ENCODE measurements at places on chromosomes 13 and 19. TPM values are rescaled to one million over a fixed set of nuclear protein-coding genes. Genes with fewer than 3 reads are reported as not detected.

The POGLUT2 gene
- 8.1 TPM for total RNA-seq

- H3K27ac ChIP-seq, result no peak overlapping the region
- H3K36me3 ChIP-seq, result peaks cover 23% of the 10 kb centered on the region
- no peak overlapping the region for H3K4me3 ChIP-seq
- H3K4me1 ChIP-seq, result peaks cover 28% of the 10 kb centered on the region
- H3K27me3 ChIP-seq, result peaks cover 6% of the 10 kb centered on the region
These were observed 2.5 kb downstream of the DOHH start for GRCh38 chr19:3497757-3498520.

The HNRNPUL1 gene
- 259 TPM for total RNA-seq

The HSPH1 gene
- total RNA-seq, result 267 TPM

The ZNF570 gene
- 4.8 TPM for total RNA-seq

DNA sequence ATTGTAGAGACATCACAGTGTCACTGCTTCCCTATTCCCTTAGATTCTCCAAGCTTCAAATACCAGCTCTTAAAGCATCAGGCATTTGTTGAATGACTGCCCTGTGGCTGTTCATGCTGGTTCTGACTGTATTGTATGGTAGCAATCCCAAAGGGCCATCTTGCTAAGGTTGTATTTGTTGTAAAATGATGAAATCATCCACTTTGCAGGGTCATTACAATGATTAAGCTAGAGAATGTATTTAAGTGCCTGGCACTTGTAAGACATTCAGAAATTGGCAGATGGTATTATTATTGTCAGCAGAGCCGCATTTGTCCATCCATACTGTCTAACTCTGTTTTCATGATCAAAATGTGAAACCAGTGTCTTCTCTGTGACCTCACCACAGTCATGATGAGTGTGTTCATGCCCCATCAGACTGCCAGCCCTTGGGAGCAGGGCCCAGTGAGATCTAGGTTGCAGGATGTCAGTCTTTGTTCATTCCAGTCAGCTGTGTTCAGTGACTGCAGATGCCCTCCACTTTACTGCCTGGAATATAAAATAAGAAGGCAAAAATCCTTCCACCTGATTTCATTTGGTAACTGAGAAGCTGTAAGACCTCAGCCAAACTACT, 86.1 kb downstream of the DHRS12 start:
- H3K27ac ChIP-seq, result no peak overlapping the region
- DNase-seq, result no peak
- no peak overlapping the region for H3K4me3 ChIP-seq

- DNase-seq, result no peak
- H3K27ac ChIP-seq, result no peak overlapping the region
- peaks cover 47% of the 10 kb centered on the region for H3K27me3 ChIP-seq
- H3K4me3 ChIP-seq, result peak overlapping the region; percentile 60
These were observed 3.4 kb downstream of the PALM3 start for GRCh38 chr19:14058182-14059092.

- peaks cover 21% of the 10 kb centered on the region for H3K4me1 ChIP-seq
- H3K36me3 ChIP-seq, result no peaks in the 10 kb centered on the region
- H3K4me3 ChIP-seq, result no peak overlapping the region
- DNase-seq, result peak; percentile 40
- peaks cover 3% of the 10 kb centered on the region for H3K27me3 ChIP-seq
These were observed 11.2 kb upstream of the ARHGEF18 start for GRCh38 chr19:7337380-7338194.

GRCh38 chr13:41241626-41242025, 21.8 kb downstream of the MTRF1 start:
- H3K36me3 ChIP-seq, result peaks cover 26% of the 10 kb centered on the region
- H3K4me3 ChIP-seq, result no peak overlapping the region
- no peaks in the 10 kb centered on the region for H3K27me3 ChIP-seq
- no peaks in the 10 kb centered on the region for H3K4me1 ChIP-seq
- H3K27ac ChIP-seq, result no peak overlapping the region

DNA sequence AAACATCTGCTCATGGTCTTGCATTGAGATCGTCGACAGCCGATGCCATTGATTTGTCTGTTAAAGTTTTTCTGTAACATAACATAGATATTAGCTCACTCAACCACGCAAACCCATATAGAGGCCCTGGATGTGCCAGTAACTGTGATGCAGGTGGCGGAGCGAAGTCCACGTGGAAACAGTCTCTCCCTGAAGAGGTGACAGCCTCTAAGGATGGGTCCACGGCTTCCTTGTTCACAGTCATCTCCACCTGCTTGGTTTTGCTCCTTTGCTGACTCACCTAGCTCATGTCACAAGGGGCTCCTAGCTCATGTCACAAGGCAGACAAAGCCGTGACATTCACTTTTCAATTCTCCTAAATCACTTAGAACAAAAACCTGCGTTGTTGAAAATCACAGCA, 42.4 kb upstream of the FARP1 start:
- no peak overlapping the region for H3K27ac ChIP-seq
- H3K4me3 ChIP-seq, result no peak overlapping the region
- DNase-seq, result no peak
- H3K4me1 ChIP-seq, result no peaks in the 10 kb centered on the region
- H3K36me3 ChIP-seq, result no peaks in the 10 kb centered on the region

GRCh38 chr13:104996022-104996421, 1539.4 kb downstream of the EFNB2 start:
- no peak for DNase-seq
- H3K27me3 ChIP-seq, result no peaks in the 10 kb centered on the region
- no peaks in the 10 kb centered on the region for H3K4me1 ChIP-seq
- no peaks in the 10 kb centered on the region for H3K36me3 ChIP-seq
- no peak overlapping the region for H3K4me3 ChIP-seq
- H3K27ac ChIP-seq, result no peak overlapping the region

GRCh38 chr13:30743319-30744055, 8.1 kb downstream of the ALOX5AP start:
- peaks cover 6% of the 10 kb centered on the region for H3K27me3 ChIP-seq
- H3K4me3 ChIP-seq, result no peak overlapping the region
- H3K4me1 ChIP-seq, result peaks cover 56% of the 10 kb centered on the region
- no peak overlapping the region for H3K27ac ChIP-seq
- H3K36me3 ChIP-seq, result peaks cover 27% of the 10 kb centered on the region

GRCh38 chr13:53238261-53238660, 209.6 kb downstream of the OLFM4 start:
- no peaks in the 10 kb centered on the region for H3K4me1 ChIP-seq
- no peak overlapping the region for H3K27ac ChIP-seq
- peaks cover 3% of the 10 kb centered on the region for H3K27me3 ChIP-seq

GRCh38 chr13:46665248-46665632, 112.3 kb downstream of the LRCH1 start:
- peaks cover 17% of the 10 kb centered on the region for H3K36me3 ChIP-seq
- no peak for DNase-seq
- H3K27me3 ChIP-seq, result no peaks in the 10 kb centered on the region
- H3K4me3 ChIP-seq, result no peak overlapping the region
- H3K4me1 ChIP-seq, result peaks cover 44% of the 10 kb centered on the region
- H3K27ac ChIP-seq, result peak overlapping the region; percentile 65
